ENCODE measurements at places on chromosomes 6 and 20. TPM values are rescaled to one million over a fixed set of nuclear protein-coding genes. Genes with fewer than 3 reads are reported as not detected.

TULP1 gene
- not detected for total RNA-seq

DNA sequence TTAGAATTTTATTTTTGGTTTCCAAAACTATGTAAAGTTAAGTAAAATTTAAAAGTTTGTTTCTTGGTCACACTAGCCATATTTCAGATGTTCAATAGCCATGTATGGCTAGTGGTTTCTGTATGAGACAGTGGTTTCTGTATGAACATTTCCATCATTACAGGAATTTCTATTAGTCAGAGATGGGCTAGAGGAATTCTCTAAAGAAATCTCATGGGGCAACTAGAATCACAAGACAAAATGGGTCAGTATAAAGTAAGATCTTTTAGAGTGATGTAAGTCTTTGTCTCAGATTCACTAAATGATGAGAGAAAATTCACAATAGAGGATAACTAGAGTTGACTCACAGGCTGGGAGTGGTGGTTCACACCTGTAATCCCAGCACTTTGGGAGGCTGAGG is 149.0 kb downstream of the FUT9 start:
- no peaks in the 10 kb centered on the region for H3K36me3 ChIP-seq
- H3K4me3 ChIP-seq = no peak overlapping the region
- H3K27ac ChIP-seq = no peak overlapping the region
- DNase-seq = no peak

BPIFB2 gene
- total RNA-seq = not detected

GRCh38 chr6:105345506-105345905 is 57.4 kb downstream of the PREP start:
- no peak for DNase-seq
- peaks cover 42% of the 10 kb centered on the region for H3K36me3 ChIP-seq
- H3K27ac ChIP-seq = peak overlapping the region; percentile 92
- no peaks in the 10 kb centered on the region for H3K27me3 ChIP-seq
- peaks cover 14% of the 10 kb centered on the region for H3K4me1 ChIP-seq

DNA sequence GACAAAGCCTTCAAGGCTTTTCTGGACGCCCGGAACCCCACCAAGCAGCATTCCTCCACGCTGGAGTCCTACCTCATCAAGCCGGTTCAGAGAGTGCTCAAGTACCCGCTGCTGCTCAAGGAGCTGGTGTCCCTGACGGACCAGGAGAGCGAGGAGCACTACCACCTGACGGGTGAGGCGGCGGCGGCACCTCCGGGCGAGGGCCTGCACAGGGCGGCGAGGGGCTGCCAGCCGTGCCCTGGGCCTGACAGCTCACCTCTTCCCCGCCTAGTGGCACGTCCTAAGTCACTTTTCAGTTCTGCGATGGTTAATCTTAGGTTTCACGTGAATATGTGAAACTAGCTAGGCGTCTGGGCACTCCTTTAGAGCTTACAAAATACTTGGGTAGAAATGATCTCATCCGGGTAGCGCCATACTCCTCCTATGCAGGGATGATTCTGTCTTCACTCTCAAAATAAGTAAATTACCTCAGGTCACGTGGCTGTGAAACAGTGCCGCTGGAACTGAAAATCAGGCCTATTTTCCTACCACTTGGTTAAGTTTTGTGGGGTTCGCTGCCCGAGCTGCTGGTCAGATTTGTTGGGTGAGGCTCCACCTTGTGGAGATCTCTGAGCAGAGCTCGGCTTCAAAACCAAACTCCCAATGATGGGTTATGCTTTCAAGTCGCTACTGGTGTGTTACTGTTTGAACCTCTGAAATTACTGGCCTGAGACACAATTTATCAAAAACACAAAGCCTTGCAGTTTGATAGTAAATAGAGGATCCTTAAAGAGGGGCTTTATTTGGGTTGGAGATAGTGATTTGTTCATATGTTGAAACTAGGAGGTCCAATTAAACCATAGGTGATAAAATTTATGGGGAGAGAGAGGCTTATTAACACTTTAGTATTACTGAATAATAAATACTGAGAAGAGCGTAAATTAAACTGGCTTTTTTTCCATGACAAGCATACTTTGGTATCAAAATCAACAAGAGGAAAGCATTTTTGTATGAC is 15.5 kb upstream of the CLDN20 start:
- H3K4me1 ChIP-seq = peaks cover 5% of the 10 kb centered on the region
- H3K4me3 ChIP-seq = no peak overlapping the region
- H3K36me3 ChIP-seq = peaks cover 16% of the 10 kb centered on the region
- DNase-seq = peak; percentile 40

- H3K27ac ChIP-seq = peak overlapping the region; percentile 81
- peak overlapping the region; percentile 76 for H3K4me3 ChIP-seq
- H3K4me1 ChIP-seq = peaks cover 31% of the 10 kb centered on the region
- DNase-seq = peak; percentile 69
- H3K36me3 ChIP-seq = no peaks in the 10 kb centered on the region
- no peaks in the 10 kb centered on the region for H3K27me3 ChIP-seq
These were observed 84.4 kb downstream of the INSM1 start for GRCh38 chr20:20452254-20452676.

GRCh38 chr6:158911746-158912480 is 88.1 kb downstream of the RSPH3 start:
- peaks cover 37% of the 10 kb centered on the region for H3K4me1 ChIP-seq
- H3K36me3 ChIP-seq = peaks cover 5% of the 10 kb centered on the region
- no peak for DNase-seq
- H3K27me3 ChIP-seq = no peaks in the 10 kb centered on the region
- peak overlapping the region; percentile 90 for H3K27ac ChIP-seq
- no peak overlapping the region for H3K4me3 ChIP-seq

PROKR2 gene
- total RNA-seq = not detected

DNA sequence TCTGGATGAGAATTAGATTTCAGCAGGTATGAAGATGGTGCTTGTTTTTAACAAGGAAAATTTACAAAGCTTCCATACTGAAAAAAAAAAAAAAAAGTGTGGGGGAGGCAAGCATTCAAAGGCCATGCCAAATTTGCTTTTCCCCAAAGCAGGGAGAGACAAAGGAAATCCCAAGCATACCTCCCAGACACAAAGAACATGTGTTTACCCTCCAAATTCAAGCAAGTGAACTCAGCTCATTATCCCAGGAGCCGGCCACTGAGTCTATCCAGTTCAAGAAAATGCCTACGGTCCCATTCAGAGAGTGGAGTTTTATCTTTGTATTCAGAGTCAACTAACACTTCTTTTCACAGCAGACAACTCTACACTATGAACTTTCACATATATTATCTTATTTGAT is 102.7 kb upstream of the ID4 start:
- no peak overlapping the region for H3K27ac ChIP-seq
- DNase-seq = no peak
- peaks cover 17% of the 10 kb centered on the region for H3K4me1 ChIP-seq
- peaks cover 2% of the 10 kb centered on the region for H3K36me3 ChIP-seq
- no peak overlapping the region for H3K4me3 ChIP-seq

DNA sequence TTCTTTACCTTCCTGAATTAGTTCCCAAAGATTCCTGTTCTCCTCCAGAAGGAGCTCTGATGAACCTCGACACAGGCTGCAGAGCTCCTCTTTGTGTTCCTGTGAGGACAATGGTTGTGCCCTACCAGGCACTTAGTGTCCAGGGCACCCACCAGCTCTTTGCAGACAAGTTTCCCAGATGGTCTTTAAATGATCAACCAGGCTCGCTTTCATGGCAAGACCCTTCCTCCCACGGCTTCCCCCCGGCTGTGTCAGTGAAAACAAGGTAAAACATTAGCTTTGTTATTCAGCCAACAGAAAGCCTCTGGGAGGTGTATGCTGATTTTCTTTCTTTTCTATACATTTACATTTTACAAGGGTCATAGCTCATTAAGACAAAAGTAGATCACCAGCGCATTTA is 32.3 kb upstream of the CNKSR3 start:
- no peaks in the 10 kb centered on the region for H3K36me3 ChIP-seq
- peaks cover 30% of the 10 kb centered on the region for H3K4me1 ChIP-seq
- H3K27me3 ChIP-seq = peaks cover 21% of the 10 kb centered on the region
- no peak overlapping the region for H3K4me3 ChIP-seq

PSORS1C1 gene
- total RNA-seq = not detected

GRCh38 chr20:48311956-48312355 is 515.8 kb downstream of the PREX1 start:
- no peak for DNase-seq
- no peaks in the 10 kb centered on the region for H3K36me3 ChIP-seq
- H3K27me3 ChIP-seq = peaks cover 36% of the 10 kb centered on the region
- no peak overlapping the region for H3K27ac ChIP-seq
